Smooth muscle cell of the pulmonary artery (primary cell): ENCODE measurements at places on chromosomes 7 and 10. TPM values are rescaled to one million over a fixed set of nuclear protein-coding genes. Genes with fewer than 3 reads are reported as not detected.

FKBP6 gene
- not detected in 2 replicates for total RNA-seq

CUTC gene
- 16.5 and 20.3 TPM in 2 replicates for total RNA-seq

RNF148 gene
- total RNA-seq: 0.43 and 0.65 TPM in 2 replicates

HOXA4 gene
- 0.59 and 2.0 TPM in 2 replicates for total RNA-seq

ABCC2 gene
- 0.59 and 1.2 TPM in 2 replicates for total RNA-seq

MEOX2 gene
- total RNA-seq: 0.40 and 28.3 TPM in 2 replicates

GRID2IP gene
- 0.07 TPM in 1 of 2 replicates, not detected in the other for total RNA-seq

CDK14 gene
- 35.8 and 59.9 TPM in 2 replicates for total RNA-seq

JAKMIP3 gene
- total RNA-seq: 0.13 and 0.26 TPM in 2 replicates

OR6V1 gene
- not detected in 2 replicates for total RNA-seq

ASB10 gene
- not detected in 2 replicates for total RNA-seq

SPDYE16 gene
- not detected in 2 replicates for total RNA-seq

EXOSC1 gene
- 22.7 and 25.4 TPM in 2 replicates for total RNA-seq

PPP1R17 gene
- not detected in 2 replicates for total RNA-seq

GLI3 gene
- 4.1 and 4.8 TPM in 2 replicates for total RNA-seq

ELFN1 gene
- 0.07 TPM in 1 of 2 replicates, not detected in the other for total RNA-seq

GIMAP7 gene
- not detected in 2 replicates for total RNA-seq

LDB3 gene
- 0.52 and 0.96 TPM in 2 replicates for total RNA-seq

TCERG1L gene
- total RNA-seq: not detected in 2 replicates

CFAP70 gene
- 1.2 TPM in 2 replicates for total RNA-seq

PGAM2 gene
- total RNA-seq: 0.52 and 3.3 TPM in 2 replicates

THSD7A gene
- total RNA-seq: 0.13 and 0.17 TPM in 2 replicates

SPDYE6 gene
- not detected in 2 replicates for total RNA-seq

PRSS37 gene
- total RNA-seq: not detected in 2 replicates

ARMC10 gene
- total RNA-seq: 42.6 and 44.2 TPM in 2 replicates

LRRTM3 gene
- total RNA-seq: not detected in 2 replicates

LLCFC1 gene
- not detected in 2 replicates for total RNA-seq

TRPV5 gene
- total RNA-seq: not detected in 2 replicates

OR6B1 gene
- not detected in 2 replicates for total RNA-seq

XPNPEP1 gene
- 185 and 226 TPM in 2 replicates for total RNA-seq

SMO gene
- 17.6 and 18.9 TPM in 2 replicates for total RNA-seq

TRIM73 gene
- 1.3 and 1.6 TPM in 2 replicates for total RNA-seq

ENO4 gene
- 0.07 and 0.13 TPM in 2 replicates for total RNA-seq

FAM25A gene
- not detected in 2 replicates for total RNA-seq
